ENCODE measurements at places on chromosomes 11 and 22.

- no peak for ATAC-seq
Measured at GRCh38 chr11:26916805-26917204, 77.1 kb upstream of the FIBIN start.

DNA sequence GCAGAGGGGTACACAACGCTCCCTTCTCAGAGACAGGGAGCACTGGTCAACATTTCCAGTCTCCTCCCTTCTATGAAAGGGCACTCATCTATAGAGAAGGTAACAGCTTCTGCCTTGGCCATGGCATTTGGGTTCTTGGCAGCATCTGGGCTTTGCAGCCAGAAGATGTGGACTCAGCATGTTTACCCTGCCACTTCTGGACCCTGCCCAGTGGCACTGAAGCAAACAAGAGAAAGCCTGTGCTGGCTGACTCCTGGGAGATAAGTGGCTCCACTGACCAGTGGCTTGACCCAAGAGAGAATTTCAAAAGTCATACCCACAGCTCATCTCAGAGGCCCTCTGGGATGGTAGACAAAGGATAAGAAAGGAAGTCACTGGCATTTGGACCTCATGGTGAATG lies 8.0 kb downstream of the CSNK2A3 start:
- ATAC-seq, result no peak

DNA sequence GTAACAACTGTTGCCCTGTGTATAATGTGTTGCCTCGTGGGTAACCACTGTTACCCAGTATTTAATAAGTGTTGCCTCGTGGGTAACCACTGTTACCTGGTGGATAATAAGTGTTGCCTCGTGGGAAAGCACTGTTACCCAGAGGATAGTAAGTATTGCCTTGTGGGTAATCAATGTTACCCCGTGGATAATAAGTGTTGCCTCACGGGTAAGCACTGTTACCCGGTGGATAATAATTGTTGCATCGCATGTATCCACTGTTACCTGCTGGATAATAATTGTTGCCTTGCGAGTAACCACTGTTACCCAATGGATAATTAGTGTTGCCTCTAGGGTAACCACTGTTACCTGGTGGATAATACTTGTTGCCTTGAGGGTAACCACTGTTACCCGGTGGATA lies 17.1 kb upstream of the NXPE4 start:
- no peak for ATAC-seq

DNA sequence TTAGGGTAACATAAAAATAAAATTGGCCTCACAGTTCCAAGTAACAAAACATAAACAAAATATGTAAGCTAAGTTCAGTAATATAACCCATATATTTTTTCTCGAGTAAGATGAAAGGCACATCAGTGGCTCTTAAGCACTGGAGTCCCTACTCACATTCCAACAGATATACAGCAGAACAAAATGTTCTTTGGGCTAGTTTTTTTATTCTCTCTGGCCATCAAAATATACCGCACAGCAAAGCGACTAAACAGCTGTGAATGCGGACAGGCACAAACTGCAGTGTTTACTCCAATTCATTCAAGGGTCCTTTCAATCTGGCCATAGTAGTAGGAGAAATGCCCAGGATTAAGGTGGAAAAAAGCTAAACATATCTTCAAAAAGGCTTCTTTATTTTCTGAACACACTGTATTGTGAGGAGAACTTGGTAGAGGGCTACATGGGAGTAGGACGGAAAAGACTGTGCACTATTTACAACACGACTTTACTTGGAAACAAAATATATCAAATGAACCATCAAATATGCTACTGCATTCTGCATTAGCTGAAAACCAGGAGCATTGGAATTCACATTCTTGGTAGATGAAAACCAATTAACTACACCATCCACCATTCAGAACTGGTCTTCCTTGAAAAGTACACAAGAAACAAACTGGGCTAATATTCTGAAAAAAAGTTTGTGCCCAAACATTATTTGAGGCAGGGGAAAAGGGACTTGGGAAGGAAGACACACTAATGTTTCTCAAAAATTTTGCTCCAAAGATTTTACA lies 4.4 kb downstream of the CDON start:
- no peak for ATAC-seq

DNA sequence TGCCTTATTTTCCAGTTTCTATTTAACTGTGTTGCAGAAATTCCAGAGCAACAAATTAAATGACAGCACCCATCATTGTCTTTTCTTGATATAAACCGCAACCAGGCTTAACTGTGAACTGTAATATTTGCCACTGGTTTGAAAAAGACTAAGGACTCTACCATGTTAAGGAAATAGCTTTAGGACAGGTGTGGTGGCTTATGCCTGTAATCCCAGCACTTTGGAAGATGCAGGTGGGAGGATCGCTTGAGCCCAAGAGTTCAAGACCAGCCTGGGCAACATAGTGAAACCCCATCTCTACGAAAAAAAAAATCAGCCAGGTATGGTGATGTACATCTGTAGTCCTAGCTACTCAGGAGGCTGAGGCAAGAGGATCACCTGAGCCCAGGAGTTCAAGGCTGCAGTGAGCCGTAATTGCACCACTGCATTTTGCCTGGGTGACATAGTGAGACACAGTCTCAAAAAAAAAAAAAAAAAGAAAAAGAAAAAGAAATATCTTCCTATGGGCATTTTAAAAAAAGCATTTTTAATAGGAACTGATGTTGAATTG lies 28.8 kb downstream of the HIRA start:
- ATAC-seq, result no peak

GRCh38 chr11:70333261-70333660 lies 62.8 kb downstream of the PPFIA1 start:
- no peak for ATAC-seq

GRCh38 chr11:44936525-44936924 lies 14.2 kb downstream of the TP53I11 start:
- peak; percentile 85 for ATAC-seq

DNA sequence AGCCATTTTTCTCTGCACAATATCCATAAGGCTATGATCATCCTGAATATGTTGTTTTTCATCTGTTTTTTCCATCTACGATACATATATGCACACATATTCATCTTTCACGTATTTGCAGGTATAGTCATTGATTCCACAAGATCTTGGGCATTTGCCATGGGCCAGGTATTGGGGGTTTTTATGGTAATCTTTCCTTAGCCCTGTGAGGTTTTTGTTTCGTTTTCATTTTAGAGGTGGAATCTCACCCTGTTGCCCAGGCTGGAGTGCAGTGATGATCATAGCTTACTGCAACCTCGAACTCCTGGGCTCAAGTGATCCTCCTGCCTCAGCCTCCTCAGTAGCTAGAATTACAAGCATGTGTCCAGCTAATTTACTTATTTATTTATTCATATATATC lies 20.0 kb downstream of the CD6 start:
- ATAC-seq, result no peak

- ATAC-seq, result no peak
Measured at GRCh38 chr11:69511358-69512055, 30.0 kb downstream of the LINC01488 start.

- ATAC-seq, result no peak
Measured at GRCh38 chr11:43576803-43577521, 103.6 kb upstream of the HSD17B12 start.

DNA sequence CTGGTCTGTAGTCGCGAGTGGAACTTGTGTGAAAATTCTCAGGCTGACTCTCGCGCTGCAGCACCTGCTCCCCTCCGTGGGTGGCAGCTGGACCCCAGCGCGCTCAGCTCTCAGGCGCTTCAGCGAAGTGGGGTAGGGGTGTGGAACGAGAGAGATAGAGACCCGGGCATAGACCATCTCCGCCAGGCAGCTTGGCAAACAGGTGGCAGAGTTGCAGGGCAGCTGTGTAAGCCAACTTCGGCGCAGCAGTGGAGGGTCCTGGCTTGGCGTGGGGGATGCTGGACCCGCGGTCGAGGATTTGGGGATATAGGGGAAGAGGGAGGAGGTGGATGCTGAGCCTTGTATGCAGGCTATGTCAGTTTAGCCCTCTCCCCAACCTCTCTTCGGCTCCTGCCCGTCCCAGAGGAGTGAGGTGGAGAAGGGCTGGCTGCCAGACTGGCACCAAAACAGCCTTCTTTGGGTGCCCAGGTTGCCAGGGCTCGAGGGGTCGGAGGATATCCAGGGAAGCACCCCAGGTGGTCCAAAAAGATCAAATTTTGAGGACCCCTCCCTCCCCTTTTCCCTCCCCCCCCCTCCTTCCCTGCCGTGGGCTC lies 746 bp upstream of the CALCB start:
- no peak for ATAC-seq

DNA sequence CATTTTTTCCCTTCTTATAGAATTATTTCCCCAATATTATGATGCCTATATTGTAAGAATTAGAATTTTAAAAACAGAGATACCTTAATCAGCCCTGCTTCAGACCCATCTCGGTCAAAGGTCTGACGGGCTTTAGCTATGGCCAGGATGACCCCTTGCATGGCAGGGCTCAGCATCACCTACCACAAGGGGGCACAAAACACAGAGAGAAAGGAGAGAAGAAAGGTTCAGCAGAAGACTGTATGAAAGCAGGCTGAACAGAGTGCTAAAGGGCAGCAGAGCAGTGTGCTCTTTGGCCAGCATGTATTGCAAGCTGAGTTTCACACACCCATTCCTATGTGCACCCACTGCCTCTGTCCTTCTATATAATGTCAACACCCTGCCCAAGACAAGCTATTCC lies 26.8 kb downstream of the CLDN25 start:
- peak; percentile 25 for ATAC-seq

- ATAC-seq, result no peak
Measured at GRCh38 chr11:16469968-16470367, 113.6 kb upstream of the SOX6 start.

- no peak for ATAC-seq
Measured at GRCh38 chr11:125903711-125904659, at the start of gene DDX25. Gene DDX25 (plus strand): TSS chr11:125904508. CDS start chr11:125904518, 10 bp downstream.

GRCh38 chr22:45964372-45964771 lies 12.6 kb downstream of the WNT7B start:
- ATAC-seq, result no peak

- no peak for ATAC-seq
Measured at GRCh38 chr11:115237578-115237977, 266.6 kb downstream of the CADM1 start.

DNA sequence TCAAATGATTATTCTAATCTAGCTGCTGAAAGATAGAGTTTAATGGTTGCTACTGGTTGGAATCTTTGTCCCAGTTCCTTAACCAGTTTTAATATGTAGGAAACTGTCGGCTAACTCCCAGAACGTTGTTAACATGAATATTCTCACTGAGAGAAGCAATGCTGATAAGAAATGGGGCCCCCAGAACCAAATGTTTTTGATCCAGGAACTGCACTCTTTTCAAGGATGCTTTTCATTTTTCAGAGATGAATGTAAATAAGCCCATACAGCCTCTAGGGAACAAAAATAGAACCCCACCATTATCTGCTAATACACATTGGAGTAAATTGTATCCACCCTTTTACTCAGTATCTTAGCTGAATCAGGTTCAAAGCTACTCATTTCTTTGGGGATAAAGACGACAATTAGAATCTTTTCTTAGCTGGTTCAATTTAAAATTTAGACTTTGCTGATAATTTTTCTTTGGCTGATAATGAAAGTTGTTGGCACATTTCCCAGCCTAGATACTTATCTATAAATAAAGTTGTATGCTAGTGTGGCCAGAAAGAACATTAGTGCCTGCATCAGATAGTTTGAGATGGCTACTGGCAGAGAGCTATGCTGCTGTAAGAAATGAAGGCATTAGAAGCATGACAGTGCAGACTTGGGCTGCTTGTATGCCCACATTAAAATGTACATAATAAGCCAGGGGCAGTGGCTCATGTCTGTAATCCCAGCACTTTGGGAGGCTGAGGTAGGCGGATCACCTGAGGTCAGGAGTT lies 323.3 kb upstream of the PDGFD start:
- ATAC-seq, result no peak

DNA sequence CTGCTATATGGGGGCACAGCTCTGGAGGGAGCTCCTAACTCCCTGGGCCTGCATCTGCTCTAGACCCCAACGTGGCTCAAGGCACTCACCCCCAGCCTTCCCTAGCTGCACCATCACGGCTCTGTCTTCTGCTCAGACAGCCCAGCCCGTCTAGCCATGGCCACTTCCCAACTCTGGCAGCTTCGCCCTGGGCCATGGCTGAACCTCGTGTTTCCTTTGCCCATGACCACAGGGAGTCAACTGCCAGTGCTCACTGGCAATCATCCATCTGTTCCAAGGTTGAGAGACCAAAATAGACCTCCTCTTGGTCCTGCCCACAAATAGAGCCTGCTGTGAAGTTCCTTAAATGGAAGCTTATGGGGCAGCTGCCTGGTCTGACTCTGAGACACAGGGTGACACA lies 5.4 kb downstream of the LMO1 start:
- no peak for ATAC-seq

DNA sequence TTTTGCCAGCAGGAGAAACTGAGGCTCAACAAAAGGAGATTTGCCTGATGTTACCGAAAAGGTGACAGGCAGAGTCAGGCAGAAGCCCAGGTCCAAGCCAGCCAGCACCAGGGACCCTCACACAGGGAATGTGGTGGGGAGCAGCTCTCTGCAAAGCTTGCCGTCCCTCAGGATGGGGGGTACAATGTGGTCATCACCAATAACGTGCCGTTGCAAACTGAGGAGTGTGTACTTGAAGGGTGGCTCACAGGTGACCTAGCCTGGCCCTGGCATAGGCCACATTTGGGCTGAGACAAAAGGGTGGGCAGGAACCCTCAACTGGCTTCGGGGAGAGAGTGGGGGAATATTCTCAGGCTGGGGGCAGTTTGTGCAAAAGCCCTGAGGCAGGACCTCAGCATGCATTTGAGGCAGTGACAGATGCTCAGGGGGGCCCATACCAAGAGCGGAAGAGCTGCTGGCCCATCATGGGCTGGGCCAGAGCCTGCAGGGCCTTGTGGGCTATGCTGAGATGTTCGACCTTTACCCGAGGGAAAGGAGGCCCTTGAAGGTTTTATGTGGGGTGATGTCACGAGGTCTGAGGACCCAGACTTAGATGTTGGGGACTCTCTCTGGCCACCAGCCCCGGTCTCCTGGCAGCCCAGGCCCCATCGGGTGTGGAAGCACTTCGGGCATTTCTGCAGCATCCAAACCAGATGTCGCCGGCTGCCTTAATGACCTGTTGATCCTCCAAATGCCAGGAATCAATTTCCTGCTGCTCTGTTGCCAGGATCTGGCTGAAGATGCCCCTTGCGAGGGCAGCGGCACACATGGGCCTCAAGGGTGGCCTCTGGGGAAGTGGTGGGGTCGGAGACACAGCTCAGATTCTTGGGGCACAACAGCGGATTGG lies 57.4 kb upstream of the SHISAL1 start:
- ATAC-seq, result no peak

- ATAC-seq, result no peak
Measured at GRCh38 chr11:78943841-78944240, 369.2 kb upstream of the NARS2 start.

GRCh38 chr11:69811431-69811830 lies 7.8 kb downstream of the FGF3 start:
- no peak for ATAC-seq

- ATAC-seq, result no peak
Measured at GRCh38 chr11:118924591-118925585, 838 bp downstream of the BCL9L start.

Data from esophagus mucosa (tissue), 1 donor.